ENCODE measurements at places on chromosomes 2 and 18. TPM values are rescaled to one million over a fixed set of nuclear protein-coding genes. Genes with fewer than 3 reads are reported as not detected.

Gene TYMS
- 86.9 TPM for total RNA-seq

Gene KLHL14
- total RNA-seq: 0.13 TPM

Gene SFTPB
- not detected for total RNA-seq

Gene DSC2
- total RNA-seq: 11.9 TPM

Gene TAF4B
- total RNA-seq: 6.9 TPM

Gene HOXD11
- total RNA-seq: not detected

Gene FANCL
- total RNA-seq: 112 TPM

Gene SLC30A3
- total RNA-seq: 0.56 TPM

Gene IL36A
- total RNA-seq: not detected

Gene SLC11A1
- not detected for total RNA-seq

Gene RTKN
- total RNA-seq: 11.4 TPM

- DNase-seq: peak; percentile 56
These were observed 179.5 kb downstream of the CELF4 start for GRCh38 chr18:37385846-37386778.

GRCh38 chr2:217858519-217859491 is 144.0 kb downstream of the TNS1 start:
- peak; percentile 75 for DNase-seq

DNA sequence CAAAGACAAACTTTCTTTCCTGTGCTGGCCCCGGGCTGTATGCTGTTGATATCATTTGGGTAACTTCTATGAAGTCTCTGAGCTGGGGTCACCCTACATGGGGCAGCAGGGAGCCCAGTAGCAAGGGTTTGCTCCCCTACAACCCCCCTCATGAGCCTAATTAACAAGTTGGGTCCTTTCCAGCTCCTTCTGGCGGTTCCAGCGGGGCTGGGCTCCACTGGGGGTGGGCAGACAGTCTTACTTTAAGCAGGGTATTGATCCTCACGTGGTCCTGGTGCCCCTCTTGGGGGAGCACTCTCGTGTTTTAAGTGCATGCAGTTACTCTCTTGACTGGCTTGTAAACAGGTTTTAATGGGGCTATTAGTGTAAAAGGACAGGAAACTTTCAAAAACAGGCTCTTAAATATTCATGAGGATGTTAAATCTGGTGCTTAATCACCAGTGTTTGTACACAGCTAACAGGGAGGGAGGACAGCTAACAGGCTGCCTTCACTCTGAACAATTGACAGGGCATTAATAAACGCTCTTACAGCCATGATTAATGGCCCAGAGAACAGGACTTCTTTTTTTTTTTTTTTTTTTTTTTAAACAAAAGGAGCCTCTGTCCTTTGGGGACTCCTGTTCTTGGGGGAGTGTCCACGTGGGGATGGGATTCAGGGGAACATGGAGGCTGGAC is 36.6 kb upstream of the SKOR2 start:
- no peak for DNase-seq

DNA sequence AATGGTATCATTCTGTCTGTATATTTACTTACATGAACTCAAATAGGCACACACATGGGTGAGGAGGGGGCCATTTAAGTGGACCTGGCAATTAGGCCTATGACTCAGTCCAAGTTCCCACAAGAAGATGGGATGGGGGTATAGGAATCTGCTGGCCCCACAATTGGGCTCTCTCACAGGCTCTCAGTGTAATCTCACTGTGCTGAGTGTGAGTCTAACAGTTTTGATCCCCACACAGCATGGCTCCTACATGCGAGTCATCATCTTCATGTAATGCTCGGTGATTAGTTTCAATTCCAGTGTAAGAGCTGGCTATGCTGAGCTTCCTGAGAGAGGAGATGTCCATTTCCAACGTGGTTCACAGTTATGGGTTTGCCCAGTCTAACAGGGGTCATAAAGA is 114.0 kb downstream of the GATA6 start:
- no peak for DNase-seq

- DNase-seq: no peak
These were observed 172.4 kb upstream of the KCNH7 start for GRCh38 chr2:163011000-163011399.

GRCh38 chr2:71601136-71602114 is 148.1 kb downstream of the DYSF start:
- no peak for DNase-seq

- DNase-seq: no peak
These were observed 144.5 kb downstream of the EXOC6B start for GRCh38 chr2:72681016-72681995.

DNA sequence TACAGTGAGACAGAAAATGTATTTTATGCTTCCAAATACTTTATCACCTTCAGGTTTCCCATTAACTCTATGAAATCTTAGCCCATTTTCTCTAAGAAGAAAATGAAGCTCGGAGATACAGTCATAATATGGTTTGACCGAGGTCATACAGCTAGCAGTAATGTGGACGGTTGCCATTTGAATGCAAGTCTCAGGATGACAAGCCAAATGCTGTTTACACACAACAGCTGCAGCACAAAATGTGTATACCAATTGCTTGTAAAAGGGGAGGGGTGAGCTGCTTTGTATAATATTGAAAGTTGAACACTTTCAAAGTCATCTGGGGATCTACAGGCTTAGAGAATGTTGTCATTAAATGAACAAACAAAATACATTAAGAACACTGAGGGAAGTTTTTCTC is 93.8 kb upstream of the FSIP2 start:
- no peak for DNase-seq

DNA sequence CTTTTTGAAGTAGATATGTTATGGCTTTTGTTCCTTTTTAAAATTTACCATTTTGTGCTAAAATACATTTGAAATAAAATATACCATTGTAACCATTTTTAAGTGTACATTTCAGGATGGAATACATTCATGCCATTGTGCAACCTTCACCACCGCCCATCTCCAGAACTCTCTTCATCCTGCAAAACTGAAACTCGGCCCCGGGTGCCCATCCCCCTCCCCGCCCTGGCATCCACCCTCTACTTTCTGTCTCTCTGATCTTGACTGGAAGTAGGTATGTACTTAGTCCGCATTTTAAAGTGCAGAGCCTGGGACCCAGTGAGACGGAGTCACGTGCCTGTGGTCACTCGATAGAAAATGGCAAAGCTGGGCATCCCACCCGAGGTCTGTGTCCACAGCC is 45.6 kb downstream of the DIPK1C start:
- no peak for DNase-seq

GRCh38 chr18:33817096-33817495 is 239.1 kb downstream of the ASXL3 start:
- DNase-seq: no peak

- no peak for DNase-seq
These were observed 53.4 kb downstream of the SLC40A1 start for GRCh38 chr2:189527041-189527750.

- DNase-seq: no peak
These were observed 767.4 kb downstream of the MBD2 start for GRCh38 chr18:53457068-53457467.

DNA sequence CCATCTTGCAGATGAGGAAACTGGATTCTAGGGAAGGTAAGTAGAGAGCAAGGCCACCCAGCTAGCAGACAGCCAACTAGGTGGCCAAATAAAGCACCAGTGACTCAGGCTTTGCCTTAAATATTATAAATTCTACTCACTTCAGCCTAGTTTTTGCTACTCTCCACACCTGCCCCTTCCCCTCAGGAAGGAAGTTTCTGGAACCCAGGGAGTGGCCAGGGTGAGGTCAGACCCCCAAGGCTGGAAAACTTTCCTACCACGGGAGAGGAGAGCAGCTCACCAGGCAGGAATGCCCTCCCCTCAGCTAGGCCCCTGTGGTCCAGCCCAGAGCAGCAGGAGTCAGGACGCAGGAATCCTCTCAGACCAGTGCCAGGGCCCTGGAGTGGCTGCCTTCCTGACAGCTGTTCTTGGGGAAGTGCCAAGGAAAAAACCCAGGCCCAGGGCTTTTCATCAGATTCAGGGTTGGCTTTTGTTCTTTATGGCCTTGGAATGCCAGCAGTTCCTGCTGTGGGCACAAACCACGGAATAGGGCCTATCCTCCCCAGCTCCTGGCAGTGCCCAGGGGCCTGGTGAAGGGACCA is 5.1 kb upstream of the PAX8 start:
- DNase-seq: no peak

GRCh38 chr2:187098154-187098553 is 249.2 kb upstream of the ZSWIM2 start:
- no peak for DNase-seq

DNA sequence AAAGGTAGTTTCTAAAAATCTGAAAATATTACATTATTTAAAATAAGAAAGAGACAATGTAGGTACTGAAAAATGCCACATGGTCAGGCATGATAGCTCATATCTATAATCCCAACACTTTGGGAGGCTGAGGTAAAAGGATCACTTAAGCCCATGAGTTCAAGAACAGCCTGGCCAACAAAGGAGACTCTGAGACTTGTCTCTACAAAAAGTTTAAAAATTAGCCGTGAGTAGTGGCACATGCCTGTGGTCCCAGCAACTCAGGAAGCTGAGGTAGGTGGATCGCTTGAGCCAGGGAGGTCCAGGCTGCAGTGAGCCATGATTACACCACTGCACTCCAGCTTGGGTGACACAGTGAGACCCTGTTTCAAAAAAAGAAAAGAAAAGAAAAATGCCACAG is 21.8 kb downstream of the ATAD2B start:
- no peak for DNase-seq

- DNase-seq: no peak
These were observed 370.3 kb downstream of the SETBP1 start for GRCh38 chr18:45050712-45051601.

DNA sequence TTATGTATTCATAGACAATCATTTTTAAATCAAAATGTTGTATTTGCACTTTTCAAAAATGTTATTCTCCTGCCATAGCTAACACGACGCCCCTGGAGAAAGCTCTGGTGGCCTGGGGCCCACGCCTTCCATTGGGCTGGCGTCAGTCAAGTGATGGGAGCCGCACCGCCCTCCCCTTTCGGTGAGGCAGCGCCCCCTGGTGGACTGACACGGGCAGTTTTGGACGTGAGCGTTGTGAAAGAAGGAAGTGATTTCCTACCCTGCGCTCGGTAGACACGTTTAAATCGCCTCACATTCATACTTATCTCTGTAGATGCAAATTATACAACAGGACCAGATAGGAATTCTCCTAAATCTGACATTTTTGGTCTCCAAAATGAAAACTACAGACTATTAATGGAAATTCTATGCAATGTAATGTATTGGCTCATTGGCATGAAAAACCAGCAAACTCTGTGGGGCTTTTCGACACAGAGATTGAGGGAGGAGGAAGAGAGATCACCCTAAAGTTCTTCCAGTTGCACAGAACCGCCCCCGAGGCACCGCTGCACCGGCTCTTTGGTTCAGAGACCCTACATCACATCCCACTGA is 326.2 kb upstream of the SOX11 start:
- peak; percentile 88 for DNase-seq

- no peak for DNase-seq
These were observed 2.3 kb downstream of the ASAP2 start for GRCh38 chr2:9208875-9209274.

GRCh38 chr2:229032608-229033234 is 238.4 kb downstream of the PID1 start:
- no peak for DNase-seq

DNA sequence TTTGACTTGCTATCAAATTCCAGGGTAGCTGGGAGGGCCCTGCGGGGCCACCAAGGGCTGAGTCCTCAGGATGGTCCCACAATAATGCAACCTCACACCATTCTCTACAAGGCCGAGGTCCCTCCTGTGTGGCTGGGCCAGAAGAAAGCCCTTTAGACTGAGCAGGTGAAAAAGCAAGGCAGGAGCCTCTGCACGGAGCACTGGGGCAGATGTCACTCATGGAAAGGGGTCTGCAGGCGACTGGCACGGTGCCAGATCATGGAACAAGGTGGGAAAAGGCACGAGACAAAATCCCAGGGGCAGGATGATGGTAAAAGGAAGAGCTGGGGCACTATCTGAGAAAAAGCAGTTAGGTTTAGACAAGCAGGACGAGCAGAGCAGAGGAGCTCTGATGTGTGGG is 16.1 kb downstream of the HJURP start:
- DNase-seq: no peak

DNA sequence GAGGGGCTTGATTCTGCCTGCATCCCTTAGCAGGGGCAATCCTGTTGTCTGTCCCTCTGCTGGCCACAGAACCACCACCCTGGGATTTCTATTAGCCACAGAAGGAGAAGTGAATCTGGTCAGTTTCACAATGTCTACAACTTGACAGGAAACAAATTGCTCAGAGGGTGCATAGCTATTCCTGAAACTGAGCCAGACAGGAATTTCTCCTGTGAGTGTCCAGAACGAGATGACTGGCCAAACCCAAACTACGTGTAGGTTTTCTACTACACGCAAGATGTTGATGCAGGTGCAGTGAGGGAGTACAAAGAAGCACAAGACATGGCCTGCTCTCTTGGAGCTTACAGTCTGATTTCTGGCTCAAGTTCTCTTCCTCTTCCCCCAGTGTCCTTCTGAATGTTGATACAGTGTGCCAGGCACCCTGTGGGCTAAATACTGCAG is 201.9 kb downstream of the CLIP4 start:
- no peak for DNase-seq

DNA sequence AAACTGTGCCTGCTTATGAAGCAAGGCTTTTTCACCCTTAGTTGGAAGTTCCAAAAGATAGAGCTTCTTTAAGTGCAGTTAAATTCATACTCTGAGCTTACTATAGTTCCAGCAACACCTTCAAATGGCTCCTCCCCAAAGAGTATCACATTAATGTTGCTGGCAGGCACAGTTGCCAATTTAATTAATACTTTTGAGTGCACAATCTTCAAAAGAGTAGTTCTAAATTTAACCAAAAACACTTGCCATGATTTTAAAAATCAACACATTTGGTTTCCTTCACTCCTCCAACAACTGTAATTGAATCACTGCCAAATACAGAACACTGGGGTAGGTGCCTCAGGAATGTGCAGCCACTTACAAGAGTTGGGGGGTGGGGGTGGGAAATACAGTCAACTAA is 150.6 kb upstream of the UBE2E3 start:
- DNase-seq: no peak

DNA sequence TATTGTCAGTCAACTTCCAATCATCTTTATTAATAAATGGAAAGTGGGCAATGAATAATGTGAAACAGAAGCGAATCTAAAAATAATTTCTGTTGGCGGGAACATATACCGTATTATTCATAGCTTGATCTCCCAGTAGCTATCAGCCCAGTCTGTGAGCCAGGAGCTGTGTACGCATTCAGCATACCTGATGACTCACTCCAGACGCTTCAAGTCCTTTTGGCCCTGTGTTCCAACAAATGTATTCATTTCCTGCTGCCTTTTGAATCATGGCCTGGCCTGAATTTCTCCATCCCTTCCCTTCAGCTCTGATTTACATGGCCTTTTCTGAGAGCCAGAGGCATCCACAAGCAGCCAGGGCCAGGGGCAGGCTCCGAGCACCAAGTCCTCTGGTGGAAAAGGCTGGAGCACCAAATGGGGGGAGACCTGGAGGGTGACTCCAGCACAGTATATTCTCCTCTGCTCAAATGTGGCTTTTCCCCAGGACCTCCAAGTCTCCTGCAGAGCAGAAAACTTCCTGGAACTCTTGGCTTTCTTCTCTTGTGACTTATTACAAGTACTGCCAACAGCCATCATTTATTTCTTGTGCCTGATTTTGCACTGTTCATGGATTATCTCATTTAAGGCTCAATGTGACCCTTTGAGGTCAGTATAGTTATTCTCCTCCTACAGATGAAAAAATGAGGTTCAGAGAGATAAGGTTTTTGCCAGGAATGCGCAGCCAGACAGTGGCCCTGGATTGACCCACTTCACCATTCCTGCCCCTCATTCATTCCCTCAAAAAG is 108.7 kb downstream of the EN1 start:
- DNase-seq: no peak

GRCh38 chr2:225274751-225275150 is 124.8 kb upstream of the NYAP2 start:
- DNase-seq: no peak

GRCh38 chr18:56186319-56186718 is 452.1 kb downstream of the TXNL1 start:
- DNase-seq: no peak
